PC-9 (cell line): ENCODE measurements at places on chromosomes 3 and 15. TPM values are rescaled to one million over a fixed set of nuclear protein-coding genes. Genes with fewer than 3 reads are reported as not detected.
A peak's percentile ranks its signal among the peaks of the same experiment; 100 is the strongest.

GRCh38 chr15:61528581-61528910 is 299.4 kb upstream of the RORA start:
- no peak for DNase-seq

DNA sequence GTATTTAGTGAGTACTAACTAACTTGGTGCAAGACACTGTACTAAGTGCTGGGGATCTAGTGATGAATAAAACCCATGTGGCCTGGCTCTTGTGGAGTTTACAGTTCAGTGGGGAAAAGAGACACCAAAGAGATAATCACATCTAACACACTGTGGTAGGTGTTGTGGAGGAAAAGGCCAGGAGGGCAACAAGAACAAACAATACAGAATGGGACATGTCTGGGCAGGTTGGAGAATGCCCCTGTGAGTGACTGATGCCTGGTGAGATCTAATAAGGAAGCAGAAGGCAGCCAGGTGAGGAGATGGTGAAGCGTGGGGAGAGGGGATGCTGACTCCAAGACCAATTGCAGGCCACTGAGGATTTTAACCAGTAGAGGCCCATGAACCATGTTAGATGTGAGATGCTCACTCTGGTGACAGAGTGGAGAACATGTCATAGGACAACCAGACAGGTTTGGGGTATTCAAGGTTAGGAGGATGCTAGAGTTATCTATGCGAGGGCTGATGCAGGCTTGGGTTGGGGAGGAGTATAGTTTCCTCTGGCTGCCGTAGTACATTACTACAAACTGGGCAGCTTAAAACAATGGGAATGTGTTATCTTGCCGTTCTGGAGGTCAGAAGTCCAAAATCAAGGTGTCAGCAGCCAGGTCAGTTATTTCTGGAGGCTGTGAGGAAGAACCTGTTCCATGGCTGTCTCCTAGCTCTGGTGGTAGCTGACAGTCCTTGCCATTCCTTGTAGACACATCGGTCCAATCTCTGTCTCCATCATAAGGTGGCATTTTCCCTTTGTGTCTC is 81.4 kb downstream of the ARNT2 start:
- no peak for DNase-seq

GRCh38 chr3:105610473-105610872 is 243.8 kb downstream of the ALCAM start:
- no peak for DNase-seq

- no peak for DNase-seq
Observed at GRCh38 chr3:122602011-122602710, 24.7 kb downstream of the PARP15 start.

- DNase-seq = peak; percentile 4
Observed at GRCh38 chr3:22887664-22888291, 315.3 kb upstream of the UBE2E2 start.

CIP2A gene
- total RNA-seq = 40.6 and 41.1 TPM in 2 replicates

SLC25A20 gene
- total RNA-seq = 2.9 and 4.9 TPM in 2 replicates

DNA sequence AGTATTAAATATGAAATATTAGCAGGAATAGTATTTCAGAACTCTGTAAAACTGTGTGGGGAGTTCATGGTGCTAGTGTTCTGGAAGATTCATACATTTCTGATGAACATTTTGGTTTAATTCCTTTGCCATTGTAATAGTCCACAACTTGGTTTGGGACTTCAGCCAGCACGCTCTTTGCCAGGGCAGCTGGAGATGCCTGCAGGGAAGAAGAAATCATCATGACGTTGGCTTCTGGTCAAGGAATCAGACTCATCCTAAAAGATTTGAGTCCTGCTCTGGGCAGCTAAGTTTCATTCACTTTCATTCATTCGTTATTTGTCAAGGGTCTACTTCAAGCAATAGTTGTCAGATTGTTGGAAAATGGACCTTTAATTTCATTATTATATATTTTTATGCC is 32.4 kb upstream of the MRPL3 start:
- no peak for DNase-seq

ANKRD63 gene
- total RNA-seq = not detected in 2 replicates

DNA sequence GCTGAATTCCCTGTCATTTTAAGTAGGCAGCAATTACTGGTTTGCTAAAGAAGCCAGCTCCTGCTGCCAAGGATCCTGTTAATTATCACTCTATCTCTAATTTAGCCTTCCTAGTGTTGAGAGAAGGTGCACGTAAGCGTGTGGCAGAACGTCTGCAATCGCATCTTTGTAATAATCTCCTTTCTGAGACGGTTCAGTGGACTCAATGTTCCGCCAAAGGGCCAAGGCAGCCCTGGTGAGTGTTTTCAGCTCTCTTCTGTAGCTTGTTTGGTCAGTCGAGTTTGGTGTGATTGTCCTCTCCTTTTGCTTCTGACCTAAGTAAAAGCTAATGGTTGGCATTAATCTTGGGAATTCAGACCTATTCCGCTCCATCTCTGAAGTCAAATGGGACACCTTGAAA is 24.2 kb downstream of the MITF start:
- no peak for DNase-seq

DNA sequence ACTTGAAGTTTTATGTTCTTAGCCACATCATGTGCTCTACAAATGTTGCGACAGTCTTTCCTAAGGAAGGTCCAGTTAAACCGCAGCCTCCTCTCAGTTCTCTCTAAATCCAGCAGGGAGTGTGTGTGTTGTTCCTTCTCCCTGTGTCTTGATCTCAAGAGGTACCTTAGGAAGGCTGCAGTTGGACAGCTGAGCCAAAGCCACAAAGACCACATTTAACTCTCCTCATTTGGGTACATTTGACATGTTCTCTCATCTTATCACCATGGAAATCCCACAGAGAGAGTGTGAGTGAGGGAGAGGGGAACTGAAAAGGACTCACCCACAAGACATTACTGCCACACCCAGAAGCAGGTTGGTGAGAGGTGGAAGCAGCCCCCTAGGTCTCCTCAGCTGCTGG is 79.5 kb downstream of the CD200R1L start:
- DNase-seq = no peak

- DNase-seq = no peak
Observed at GRCh38 chr3:131432441-131432840, 50.9 kb downstream of the NUDT16 start.

APBA2 gene
- not detected in 2 replicates for total RNA-seq

DNA sequence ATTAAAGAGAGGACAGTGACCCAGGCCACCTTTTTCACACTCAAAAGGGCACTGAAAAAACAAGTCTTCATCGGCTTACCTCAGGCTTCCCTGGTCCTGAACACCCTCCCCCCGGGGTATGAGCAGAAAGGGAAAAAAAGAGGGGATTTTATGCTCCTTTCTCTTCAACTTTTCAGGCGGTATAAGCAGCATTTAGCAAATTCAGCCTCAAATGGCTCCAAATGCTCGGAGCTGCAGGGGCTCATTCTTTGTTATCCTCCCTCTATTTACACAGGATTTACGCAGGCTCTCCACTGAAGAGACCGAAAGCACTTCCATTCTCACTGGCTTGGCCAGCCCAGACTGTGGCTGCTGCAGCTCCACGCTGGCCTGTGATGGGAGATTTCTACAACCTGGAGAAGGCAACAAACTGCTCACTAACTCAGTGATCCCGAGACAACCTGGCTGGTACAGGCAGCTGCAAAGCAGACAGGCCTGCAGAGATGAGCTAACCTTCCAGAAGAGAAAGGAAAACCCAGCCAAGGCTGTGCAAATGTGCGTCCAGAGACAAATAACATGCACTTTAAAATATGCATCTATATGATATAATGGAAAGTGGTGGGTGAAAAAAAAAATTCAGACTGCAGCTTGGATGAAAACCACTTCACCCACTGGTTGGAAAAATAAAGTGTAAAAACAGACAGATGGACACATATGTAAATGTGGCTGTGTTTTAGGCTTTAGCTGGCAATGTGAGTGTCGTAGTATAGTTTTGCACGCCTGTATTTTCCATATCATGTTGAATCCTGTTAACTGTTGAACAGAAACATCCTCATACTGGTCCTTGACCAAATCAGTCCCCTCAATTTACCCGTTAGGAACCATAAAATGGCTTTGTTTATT is 54.2 kb downstream of the MEIS2 start:
- no peak for DNase-seq

GRCh38 chr15:99473981-99474906 is 91.5 kb upstream of the MEF2A start:
- no peak for DNase-seq

- no peak for DNase-seq
Observed at GRCh38 chr3:171389491-171389890, 70.7 kb downstream of the TNIK start.

GRCh38 chr15:27683121-27683520 is 416.0 kb downstream of the OCA2 start:
- DNase-seq = no peak

ZNF860 gene
- total RNA-seq = 2.6 and 5.3 TPM in 2 replicates

GRCh38 chr15:69958496-69959084 is 139.1 kb downstream of the TLE3 start:
- DNase-seq = no peak

DNA sequence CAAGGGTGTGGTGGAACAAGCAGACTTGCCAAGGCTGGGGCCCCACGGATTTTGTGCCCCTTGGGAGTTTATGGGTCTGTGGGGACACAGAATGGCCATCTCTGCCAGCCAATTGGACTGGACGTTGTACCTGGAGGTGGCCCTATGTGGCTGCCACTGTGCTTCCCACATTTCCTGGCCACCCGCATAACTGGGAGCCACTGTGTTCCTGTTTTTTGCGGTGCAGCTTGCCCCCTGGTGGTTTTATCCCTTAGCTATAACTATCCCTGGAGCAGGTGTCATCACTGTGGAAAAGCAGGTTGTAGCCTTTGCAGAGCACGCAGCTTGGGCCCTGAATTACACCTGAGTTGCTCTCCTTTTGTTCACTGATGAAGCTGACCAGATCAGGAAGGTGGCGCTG is 306.3 kb downstream of the ZPLD1 start:
- no peak for DNase-seq

GRCh38 chr3:197736010-197736490 is 654 bp downstream of the RUBCN start:
- DNase-seq = no peak

- no peak for DNase-seq
Observed at GRCh38 chr3:13352621-13353131, 67.4 kb downstream of the NUP210 start.

DNA sequence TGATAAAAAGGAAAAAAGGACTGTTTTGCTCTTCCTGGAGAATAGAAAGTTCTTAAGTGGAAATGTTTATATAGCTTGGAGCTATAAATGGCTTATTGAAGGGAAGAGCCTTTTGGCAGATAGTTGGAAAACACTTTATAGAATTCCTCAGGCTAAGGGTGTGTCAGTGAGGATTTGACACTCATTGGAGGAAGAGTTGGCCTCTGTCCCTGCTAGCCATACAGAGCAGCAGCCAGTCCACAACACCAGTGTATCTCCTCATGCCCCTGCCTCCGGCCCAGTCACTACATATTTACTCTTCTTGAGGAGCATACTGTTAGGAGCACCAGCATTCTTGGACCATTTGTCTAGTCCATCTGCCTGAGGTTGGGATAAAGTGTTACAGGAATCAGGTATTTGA is 36.2 kb downstream of the KLHL18 start:
- no peak for DNase-seq

GRCh38 chr3:35651426-35651825 is 12.1 kb downstream of the ARPP21 start:
- no peak for DNase-seq

GRCh38 chr15:66387163-66388042 is 691 bp downstream of the MAP2K1 start:
- peak; percentile 40 for DNase-seq

DNA sequence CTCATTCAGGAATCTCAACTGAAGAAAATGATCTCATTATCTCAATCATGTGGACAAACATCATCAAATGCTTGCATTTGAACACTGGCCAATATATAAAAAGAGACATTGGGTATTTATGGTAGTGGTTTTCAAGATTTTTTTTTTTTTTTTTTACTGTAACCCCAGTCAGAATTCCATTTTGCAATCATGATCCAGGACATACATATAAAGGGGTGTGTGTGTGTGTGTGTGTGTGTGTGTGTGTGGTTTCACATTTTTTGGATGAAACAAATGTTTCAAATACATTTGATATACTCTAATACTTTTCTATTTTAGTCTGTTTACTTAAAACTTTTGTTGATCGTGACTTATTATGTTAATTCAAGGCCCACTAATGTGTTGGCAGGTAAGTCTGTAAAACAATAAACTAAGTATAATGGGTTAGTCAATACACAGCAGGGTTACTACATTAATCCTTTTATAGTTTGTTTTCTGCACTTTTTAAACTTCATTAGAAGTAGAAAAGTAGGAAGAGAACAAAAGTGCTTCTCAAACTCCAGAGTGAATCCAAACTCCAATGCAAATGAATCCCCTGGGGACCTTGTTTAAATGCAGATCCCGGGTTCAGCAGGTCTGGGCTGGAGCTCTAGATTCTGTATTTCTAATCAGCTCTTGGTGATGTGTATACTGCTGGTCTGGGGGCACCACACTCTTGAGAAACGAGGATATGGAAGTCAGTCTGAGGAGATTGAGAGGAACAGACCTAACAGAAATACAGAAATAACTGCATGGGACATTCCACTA is 17.6 kb downstream of the THRB start:
- no peak for DNase-seq

DNA sequence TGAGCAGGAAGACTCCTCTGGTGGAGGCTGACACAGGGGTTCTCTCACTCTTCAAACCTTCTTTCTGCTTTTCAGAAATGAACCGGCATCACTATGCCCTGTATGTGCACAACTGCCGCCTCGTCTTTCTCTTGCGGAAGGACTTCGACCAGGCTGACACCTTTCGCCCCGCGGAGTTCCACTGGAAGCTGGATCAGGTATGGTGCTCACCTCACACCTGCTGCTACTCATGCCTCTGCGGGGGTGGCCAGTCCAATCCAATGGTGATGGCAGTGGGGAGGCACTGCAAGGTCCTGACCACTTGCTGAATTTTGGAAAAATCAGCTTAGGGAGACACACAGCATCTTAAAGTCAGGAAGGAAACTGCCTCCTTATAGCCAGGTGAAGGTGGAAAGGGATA is 211.3 kb upstream of the TRIM42 start:
- DNase-seq = no peak

ZNF717 gene
- total RNA-seq = 29.1 and 30.3 TPM in 2 replicates

GPR176 gene
- total RNA-seq = 4.2 and 4.7 TPM in 2 replicates

SLC9C1 gene
- not detected in 2 replicates for total RNA-seq

GRCh38 chr3:18238746-18239331 is 186.3 kb downstream of the SATB1 start:
- DNase-seq = no peak

- no peak for DNase-seq
Observed at GRCh38 chr3:100966049-100966491, 27.2 kb downstream of the ABI3BP start.

DNA sequence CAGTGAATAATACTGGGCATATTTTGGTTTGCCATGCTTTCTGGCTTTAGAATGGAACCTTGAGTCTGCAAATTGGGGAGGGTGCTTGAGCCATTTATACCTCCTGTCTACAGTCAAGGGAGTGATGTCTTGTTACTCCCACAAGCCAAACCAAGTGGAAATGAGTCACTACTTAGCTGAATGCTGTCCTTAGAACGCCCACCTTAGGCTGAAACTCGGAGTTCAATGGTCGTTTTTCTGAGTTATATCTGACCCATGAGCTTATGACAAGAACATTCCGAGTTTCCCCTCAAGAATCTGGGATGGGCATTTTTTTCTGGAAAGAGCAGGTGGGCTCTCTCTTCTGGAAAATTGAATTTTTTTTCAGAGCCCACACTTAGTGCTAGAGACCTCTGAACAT is 17.4 kb upstream of the CLDN18 start:
- DNase-seq = no peak

GRCh38 chr3:52896613-52897012 is 735 bp downstream of the STIMATE start:
- DNase-seq = no peak

FETUB gene
- not detected in 2 replicates for total RNA-seq
